ENCODE measurements at places on chromosomes 6 and 20. TPM values are rescaled to one million over a fixed set of nuclear protein-coding genes. Genes with fewer than 3 reads are reported as not detected.

DNA sequence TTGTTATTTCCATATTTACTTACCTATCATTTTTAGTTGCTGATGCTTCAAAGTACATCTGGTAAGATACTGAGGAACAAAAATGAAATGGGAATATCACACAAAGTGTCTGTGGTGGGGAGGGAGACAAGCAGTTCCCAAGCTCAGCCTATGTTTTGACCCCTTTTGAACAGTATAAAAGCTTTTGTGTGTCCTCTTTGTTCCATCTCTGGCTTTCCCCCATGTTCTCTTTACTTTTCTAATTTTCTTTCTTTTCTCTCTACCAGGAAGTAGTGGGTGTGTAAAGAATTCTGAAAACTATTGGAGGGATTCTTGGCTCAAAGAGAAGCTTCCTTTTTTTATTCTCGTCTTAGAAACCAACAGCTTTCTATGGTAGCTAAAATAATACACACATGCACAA is 7.4 kb downstream of the TAAR2 start:
- no peak for DNase-seq

- no peak for DNase-seq
Measured at GRCh38 chr20:23296841-23297701, 53.5 kb upstream of the NXT1 start.

DNA sequence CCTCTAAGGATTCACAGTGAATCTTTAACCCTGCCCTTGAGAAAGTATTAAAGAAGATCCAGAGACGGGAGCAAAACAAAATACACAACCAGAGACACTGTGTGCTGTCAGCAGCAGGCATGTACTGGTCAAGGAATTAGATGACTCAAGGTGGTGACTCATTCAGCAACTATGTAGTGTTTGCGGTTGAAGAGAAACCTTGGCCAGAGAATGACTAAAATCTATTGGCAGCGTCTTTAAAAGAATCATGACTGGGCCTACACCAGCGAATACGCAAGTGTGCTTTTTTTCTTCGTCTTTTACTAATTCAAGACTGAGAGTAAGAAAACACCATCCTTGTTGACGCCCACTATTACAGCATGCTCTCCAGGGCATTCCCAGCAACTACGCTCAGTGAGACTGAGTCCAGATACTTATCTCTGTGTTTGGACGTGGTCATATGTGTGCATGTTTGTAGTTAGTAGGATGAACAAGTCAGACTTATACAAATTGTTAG is 72.4 kb upstream of the BACH2 start:
- peak; percentile 81 for DNase-seq

DNA sequence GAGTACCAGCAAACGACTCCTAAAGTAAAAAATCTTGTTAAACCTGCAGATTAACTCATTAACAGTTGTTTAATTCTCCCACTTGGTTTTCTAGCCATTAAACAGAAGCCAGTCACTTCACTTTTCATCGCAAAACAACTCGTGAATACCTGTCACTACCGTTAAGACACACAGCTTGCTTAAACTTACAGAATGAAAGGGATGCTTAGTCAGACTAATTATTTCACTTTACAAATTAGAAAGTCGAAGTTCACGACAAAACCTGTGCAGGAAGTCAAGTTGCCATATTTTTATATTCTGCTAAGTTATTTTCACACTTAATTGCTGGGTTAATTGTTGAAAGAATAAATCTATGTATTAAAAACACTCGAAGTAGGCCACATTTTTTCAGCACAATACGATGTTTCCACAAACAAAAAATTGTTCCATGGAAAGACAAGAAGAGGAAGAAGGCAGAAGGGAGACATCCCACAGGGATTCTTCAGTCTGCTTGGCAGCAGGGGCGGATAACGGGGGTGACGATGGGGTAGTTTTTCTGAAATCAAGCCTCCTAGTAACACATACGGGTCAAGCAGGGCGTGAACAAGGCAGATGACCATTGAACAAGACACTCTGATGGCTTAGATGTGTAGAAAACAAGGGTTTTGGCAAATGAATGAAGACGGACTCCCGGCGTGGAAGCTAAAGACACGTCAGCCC is 933 bp downstream of the SSR1 start:
- no peak for DNase-seq

DNA sequence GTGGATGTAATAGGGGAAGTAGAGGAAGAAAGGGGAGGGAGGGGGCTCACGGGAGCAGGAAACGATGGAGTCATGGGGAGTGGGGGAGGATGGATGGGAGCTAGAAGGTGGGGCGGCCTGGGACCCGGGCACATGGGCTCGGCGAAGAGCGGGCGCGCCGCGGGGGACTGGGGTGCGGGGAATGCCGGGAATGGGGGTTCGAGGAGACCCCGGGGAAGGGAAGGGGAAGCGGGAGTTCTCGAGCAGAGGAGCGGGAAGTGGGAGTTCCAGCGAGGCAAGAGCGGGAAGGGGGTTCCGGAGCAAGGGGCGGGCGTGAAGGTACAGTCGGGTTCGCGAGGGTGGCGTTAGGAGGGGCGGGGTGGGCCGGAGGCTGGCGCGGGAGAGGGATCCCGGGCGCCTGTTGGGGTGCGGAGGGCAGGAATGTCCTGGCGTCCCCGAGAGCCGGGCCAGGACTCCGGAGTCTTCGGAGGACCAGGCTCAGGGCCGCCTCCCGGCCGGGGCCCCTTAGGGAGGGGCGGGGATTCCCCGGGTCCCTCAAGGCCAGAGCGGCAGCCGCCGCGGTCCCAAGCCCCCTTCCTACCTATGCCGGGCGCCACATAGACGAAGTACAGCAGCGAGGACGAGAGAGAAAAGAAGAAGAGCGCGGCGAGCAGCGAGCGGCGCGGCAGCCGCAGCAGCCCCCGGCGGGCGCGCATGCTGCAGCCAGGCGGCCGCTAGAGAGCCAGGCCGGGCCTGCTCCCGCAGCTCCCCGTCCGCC is 504 bp downstream of the B4GALT5 start:
- peak; percentile 56 for DNase-seq

- DNase-seq = no peak
Measured at GRCh38 chr6:46104209-46104608, 25.6 kb upstream of the ENPP4 start.

Gene HSPA1L
- 0.39 TPM for total RNA-seq

Gene ID1
- total RNA-seq = 396 TPM

GRCh38 chr6:63685446-63686379 is 50.1 kb downstream of the PHF3 start:
- DNase-seq = no peak

GRCh38 chr6:7691675-7692452 is 34.0 kb upstream of the BMP6 start:
- DNase-seq = peak; percentile 64

DNA sequence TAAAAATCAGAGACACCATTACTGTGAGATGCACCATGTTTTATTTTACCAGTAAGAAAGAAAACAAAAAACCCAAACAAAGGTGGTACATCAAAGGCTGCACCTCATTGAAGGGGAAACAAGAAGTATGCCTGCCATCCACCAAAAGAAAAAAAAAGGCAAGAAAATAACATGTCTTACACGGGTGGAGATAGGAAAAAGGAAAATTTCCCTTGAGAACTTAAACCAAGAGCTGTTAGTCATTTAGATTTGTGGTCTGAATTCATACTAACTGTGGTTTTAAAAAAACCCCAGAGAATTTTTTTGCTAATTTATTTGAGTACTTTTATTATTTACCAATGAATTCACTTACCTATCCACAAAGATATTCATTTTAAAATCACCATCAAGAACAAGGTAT is 144.0 kb downstream of the LRRC1 start:
- DNase-seq = no peak

DNA sequence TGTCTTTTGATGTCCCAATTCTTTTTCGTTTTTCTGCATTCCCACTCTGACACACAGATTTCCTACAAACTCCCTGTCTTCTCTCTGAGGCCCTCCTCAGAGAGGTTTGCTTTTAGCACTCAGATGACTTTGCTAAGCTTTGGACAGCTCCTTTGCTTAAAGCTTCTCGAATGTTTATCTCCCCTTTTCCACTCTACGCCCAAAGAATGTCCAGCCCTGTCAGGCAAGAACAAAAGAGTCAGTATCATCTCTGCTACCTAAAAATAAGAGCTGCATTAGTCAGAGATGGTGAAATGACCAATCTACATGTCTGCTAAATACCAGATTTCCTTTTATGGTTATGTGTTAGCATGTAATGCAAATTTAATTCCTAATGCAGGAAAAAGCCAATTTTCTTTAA is 56.8 kb downstream of the PREP start:
- DNase-seq = no peak

Gene RNF5
- total RNA-seq = 28.7 TPM

GRCh38 chr6:3545156-3545555 is 88.3 kb upstream of the SLC22A23 start:
- DNase-seq = no peak

Gene VSTM2L
- 4.0 TPM for total RNA-seq

Gene MEI4
- total RNA-seq = not detected

- DNase-seq = peak; percentile 67
Measured at GRCh38 chr20:10447028-10447427, 11.9 kb downstream of the SLX4IP start.

GRCh38 chr6:119195204-119195603 is 116.7 kb upstream of the FAM184A start:
- no peak for DNase-seq

All from MG63 (cell line).